ENCODE measurements at places on chromosomes 5 and 9. TPM values are rescaled to one million over a fixed set of nuclear protein-coding genes. Genes with fewer than 3 reads are reported as not detected.

The RNF180 gene
- total RNA-seq: 11.5 TPM

- no peak for DNase-seq
Measured at GRCh38 chr9:36738318-36738976, 165.8 kb downstream of the MELK start.

DNA sequence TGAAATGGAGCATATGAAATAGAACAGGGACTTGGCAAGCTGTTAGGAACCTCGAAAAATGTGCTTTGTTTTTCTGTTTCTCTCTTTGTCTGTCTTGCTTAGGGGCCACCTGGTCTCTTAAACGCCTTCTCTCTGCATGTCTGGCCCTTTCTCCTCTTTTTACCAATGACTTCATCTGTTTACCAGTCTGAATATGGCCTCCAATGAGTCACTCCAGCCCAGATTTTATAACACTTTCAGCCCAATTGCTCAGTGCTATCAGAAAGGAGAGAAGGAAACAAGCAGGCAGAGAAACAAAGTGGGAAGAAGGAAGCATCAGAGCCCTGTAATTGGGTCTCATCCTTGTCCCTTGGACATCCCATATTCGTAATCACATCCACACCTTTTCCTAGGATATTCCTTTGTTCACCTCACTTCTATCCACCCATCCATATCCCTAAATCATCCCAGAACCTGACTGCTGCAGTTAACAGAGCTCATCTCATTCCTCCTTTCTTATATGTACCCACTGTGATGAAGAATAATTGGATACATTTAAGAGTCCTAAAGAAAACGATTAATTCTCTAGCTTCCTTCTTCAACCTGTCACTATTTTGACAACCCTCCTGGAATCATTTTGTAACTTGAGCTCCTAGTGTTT is 151.8 kb upstream of the GPR151 start:
- peak; percentile 31 for DNase-seq

The LIX1 gene
- total RNA-seq: not detected

DNA sequence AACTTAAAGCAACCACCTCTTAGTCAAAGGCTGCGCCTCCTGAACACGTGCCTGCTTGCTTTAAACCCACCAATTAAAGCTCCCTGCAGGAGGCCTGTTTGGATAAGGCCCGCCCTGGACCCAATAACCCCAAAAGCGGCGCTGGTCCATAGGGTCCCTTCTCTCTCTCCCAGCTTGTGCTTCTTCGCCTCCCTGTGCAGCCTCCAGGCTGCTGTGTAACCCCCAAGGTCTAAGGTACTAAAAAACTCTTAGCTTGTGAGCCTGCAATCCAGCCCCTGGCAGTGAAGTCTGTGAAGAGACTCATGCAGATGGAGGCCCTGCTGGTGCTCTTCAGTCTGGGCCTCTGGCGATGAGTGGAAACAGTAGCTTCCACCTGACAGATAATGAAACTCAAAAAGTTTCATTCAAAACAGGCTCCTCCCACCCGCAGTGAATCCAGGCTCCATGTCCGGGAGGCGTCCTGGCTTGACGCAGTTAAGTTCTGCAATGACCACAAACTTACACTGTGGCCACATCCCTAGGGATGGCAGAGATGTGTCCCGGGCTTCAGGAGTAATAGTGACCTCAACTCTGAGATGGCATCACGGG is 97.3 kb downstream of the PRRT1B start:
- DNase-seq: no peak

- DNase-seq: no peak
Measured at GRCh38 chr5:5042806-5043205, 97.3 kb upstream of the ADAMTS16 start.

GRCh38 chr9:87372356-87372851 is 125.3 kb upstream of the DAPK1 start:
- DNase-seq: no peak

DNA sequence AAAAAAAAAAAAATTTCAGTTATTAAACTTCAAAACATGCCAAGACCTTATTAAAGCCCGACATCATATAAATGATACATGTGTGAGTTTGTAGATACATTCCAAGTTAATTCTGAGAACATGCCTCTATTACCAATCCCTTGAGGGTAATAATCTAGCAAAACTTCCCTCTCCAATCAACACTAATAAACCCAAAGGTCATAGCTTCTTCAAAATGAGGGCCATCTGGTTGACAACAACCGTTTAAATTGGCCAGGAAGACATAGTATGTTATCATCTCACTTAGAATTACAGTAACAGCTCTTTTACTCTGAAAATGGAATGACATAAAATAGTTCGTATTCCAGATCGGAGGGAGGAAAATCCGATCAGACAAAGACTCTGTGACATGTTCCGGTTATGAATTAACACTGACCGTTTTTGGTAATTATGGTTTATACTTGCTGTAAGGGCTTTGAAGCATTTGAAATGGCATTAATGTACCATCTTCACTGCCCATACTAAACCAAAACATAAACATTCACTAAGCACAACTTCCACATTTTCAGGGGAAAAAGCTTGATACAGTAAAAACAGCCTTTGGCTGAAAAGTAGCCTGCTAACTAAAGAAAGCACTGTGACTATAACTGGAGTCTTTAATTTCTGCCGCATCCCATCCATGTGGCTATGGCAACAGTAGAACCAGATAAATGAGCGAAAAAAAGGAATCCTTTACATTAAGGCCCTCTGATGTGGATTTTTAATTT is 50.3 kb downstream of the ANKH start:
- no peak for DNase-seq

GRCh38 chr9:81395676-81396054 is 293.7 kb downstream of the TLE1 start:
- DNase-seq: no peak

DNA sequence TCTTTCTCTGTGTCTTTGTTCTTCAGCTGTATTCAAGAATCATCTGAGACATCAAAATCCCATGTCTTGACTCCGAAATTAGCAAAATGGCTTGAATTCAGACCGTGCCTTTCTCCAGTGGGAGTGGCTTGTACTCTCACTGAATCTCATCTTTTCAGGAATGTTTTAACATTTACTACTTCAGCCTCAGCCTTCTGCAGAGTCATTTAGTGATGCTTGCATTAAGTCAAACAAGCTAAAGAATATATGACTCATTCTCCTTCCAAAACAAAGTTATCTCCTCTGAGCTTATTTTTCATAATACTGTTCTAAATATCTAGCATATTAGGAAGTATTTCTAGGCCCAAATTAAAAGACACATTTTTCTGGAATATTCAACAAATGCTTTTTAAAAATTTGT is 205.3 kb downstream of the CDH10 start:
- DNase-seq: no peak

The HAPLN1 gene
- not detected for total RNA-seq

The ZBED3 gene
- total RNA-seq: 6.0 TPM

GRCh38 chr5:27140831-27141230 is 102.4 kb upstream of the CDH9 start:
- no peak for DNase-seq

The TYRP1 gene
- not detected for total RNA-seq

The SHOC1 gene
- not detected for total RNA-seq

The IL3 gene
- not detected for total RNA-seq

- DNase-seq: no peak
Measured at GRCh38 chr9:111037708-111038330, 451 bp downstream of the LPAR1 start.

- DNase-seq: no peak
Measured at GRCh38 chr5:175659546-175660253, 1.8 kb downstream of the HRH2 start.

- DNase-seq: no peak
Measured at GRCh38 chr5:97422678-97423077, 239.6 kb upstream of the RIOK2 start.

The F2RL2 gene
- total RNA-seq: 2.0 TPM

The ZNF300 gene
- 8.5 TPM for total RNA-seq

- DNase-seq: no peak
Measured at GRCh38 chr5:150781706-150782614, 3.4 kb downstream of the SMIM3 start.

GRCh38 chr5:176618783-176619182 is 8.8 kb upstream of the GPRIN1 start:
- no peak for DNase-seq

GRCh38 chr5:76804266-76804665 is 14.6 kb upstream of the F2RL1 start:
- DNase-seq: no peak

DNA sequence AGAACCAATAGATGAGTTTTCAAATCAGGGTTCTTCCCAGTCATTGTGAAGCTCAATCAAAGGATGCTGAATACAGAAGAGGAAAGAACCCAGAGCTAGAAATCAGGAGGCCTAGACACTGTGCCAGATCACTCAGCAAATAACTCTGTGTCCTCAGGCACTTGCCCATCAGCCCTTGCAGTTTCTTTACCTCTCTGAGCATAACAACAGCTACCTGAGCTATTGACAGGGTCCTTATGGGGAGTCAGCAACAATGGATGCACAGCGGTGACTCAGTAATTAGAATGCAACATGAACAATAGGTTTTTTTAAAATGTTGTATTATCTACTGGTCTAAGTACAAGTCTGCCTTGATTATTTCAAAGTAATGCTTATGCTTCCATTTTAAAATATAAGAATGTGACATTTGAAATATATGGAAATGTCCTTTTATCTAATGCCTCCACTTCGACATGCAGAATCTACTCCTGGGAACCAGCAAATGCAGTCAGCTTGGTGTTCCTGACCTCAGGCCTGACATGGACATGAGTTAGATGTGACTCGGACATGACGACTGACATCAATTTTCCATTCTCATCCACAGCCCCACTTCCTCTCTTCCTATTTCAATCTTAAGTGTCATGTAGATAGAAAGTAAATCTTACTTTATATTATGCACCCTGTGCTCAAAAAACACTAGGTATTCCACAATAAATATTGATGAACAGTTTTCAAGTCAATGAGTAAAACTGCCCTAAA is 155.0 kb downstream of the TLE1 start:
- DNase-seq: no peak

- DNase-seq: no peak
Measured at GRCh38 chr5:163964671-163965070, 459.3 kb downstream of the MAT2B start.

DNA sequence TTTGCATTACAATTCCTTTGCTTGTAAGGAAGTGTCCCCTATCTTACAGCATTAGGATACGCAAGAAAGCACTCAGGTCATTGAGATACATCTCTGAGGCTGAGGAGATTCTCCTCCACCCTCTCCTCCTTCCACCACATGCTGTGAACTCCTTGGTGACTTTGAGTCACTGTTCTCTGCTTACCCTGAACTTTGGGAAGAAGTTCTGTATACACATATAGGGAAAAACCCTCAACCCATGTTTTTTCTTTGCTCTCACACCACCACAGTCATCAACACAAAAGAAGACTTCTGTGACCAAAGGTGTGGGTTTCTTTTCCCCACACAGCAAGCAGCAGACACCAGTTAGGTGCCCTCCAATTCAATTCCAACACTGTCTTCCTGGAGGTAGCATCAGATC is 38.1 kb downstream of the CNOT6 start:
- no peak for DNase-seq

DNA sequence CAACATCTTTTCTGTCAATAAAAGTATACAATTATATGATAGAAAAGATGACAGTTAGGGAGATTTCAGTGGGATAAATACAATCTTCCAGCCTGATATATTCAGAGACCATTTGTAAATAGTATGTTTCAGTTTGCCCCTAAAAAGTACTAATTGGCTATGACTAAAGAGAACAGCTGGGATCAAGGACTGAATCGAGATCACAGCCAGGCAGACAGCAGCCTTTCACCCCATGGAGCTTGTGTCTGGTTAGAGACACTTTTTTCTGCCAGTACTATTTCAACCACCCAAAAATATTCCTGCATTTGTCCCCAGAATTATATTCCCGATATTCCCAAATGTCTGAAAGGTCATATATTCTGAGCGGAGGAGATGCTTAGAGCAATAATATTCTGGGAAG is 577.3 kb upstream of the TLE4 start:
- DNase-seq: no peak

- DNase-seq: no peak
Measured at GRCh38 chr9:37430841-37431597, 8.5 kb downstream of the GRHPR start.
